ENCODE measurements at places on chromosomes 13 and 19. TPM values are rescaled to one million over a fixed set of nuclear protein-coding genes. Genes with fewer than 3 reads are reported as not detected.

ZSCAN1 gene
- not detected for total RNA-seq

SRRM5 gene
- total RNA-seq, result 0.11 TPM

CD33 gene
- total RNA-seq, result 1.9 TPM

CPT1C gene
- 2.4 TPM for total RNA-seq

DNA sequence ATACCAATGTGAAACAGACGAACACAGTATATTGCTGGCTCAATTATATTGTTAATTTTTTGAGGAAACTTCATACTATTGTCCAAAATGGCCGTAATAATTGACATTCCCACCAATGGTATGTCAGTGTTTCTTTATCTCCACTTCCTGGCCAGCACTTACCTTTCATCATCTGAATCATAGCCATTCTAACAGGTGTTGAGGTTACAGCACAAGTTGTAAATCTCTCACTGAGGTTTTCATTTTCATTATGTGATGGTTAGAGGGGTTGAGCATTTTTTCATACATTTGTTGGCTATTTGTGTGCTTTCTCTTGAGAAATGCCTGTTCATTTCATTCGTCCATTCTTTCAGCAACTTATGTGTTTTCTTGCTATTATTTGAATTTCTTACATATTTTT lies 824.0 kb downstream of the UQCRFS1 start:
- no peaks in the 10 kb centered on the region for H3K27me3 ChIP-seq
- H3K4me3 ChIP-seq, result no peak overlapping the region
- no peaks in the 10 kb centered on the region for H3K36me3 ChIP-seq
- peaks cover 4% of the 10 kb centered on the region for H3K4me1 ChIP-seq
- DNase-seq, result no peak

URAD gene
- not detected for total RNA-seq

DLL3 gene
- not detected for total RNA-seq

Data from heart right ventricle (tissue), 16 donors.